ENCODE measurements at places on chromosomes 3 and 15.

DNA sequence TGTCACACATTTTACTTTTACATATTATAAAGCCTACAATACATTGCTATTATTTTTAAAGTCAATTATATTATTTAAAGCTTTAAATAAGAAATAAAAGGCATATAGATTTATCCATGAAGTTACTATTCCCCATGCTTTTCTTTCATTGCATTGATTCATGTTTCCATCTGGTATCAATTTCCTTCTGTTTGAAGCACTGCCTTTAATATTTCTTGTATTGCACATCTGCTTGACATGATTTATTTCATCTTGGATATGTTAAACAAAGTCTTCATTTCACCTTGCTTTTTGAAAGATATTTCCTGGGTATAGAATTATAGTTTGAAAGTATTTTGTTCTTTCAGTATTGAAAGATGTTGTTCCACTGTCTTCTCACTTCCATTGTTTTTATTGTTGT lies 174.3 kb upstream of the MBNL1 start:
- DNase-seq = no peak

- no peak for DNase-seq
Measured at GRCh38 chr3:195788711-195789581, 22.8 kb downstream of the MUC4 start.

DNA sequence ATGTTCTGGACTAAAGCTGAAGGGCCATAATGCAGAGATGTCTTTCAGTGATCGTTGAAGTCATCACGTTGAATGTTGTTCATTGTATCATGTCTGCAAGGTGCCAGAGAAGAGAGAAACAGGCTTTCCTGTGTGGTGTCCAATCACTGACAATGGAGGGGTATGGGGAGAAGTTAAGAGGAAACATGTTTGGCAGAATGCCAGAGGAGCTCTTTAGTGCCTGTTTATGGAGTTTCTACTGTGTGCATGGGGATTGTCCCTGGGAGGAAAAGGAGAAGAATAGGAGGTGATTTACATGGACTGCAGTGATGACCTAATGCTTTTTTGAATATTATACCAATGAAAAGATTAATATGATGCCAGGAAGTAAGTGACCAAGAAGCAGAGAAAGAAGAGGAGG lies 11.7 kb downstream of the SCAANT1 start:
- no peak for DNase-seq

DNA sequence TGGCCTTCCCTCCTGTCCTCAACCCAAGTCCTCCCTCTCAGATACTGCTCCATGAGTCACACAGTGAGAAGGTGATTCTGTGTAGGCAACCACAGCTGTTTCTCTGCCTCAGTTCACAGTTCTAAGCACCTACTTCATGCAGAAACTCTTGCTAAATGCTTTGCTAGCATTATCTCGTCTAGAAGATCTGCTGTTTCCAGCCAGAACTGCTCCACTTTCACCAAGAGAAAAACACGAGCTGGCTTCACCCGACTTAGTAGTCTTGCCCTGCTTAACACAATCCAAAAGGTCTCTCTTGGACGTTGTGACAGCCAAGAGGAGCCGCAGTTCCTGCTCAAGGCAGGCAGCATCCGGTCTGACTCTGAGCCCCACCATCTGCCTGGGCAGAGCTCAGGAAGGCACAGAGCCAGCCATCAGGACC lies 272.1 kb downstream of the UACA start:
- no peak for DNase-seq

DNA sequence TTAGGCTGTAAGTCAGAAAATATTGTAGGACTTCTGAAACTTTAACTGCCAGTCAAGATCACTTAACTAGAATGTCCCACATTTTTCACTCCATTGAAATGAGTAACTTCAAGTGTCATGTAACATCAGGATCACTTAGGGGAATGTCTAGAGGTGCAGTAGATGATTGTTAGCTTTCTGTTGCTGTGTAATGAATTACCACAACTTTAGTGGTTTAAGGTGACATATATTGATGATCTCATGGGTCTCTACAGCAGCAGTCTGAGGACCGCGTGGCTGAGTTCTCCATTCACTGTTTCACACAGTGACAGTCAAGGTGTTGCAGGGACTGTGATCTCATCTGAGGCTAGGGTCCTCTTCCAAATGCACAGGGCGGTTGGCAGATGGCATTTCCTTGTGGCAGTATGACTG lies 82.7 kb downstream of the SLC25A26 start:
- DNase-seq = no peak

DNA sequence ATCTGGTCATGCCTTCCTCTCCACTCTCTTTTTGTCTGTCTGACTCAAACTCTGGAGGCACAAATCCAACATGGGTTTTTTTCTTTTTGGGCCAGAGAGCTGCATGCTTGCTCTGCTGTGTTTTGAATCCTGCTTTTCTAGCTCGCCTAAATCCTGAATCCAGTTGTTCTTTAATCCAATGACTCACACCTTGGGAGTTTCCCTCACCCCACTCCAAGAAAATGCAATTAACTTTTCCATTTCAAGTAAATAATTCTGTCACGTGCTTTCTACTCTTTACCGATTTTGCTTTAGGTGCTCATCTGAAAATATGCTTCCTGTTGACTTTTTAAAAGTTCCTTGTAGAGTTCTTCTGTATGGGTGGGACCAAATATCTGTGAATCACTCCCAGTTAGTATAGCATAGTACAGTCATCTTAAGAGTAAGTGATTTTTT lies 47.6 kb downstream of the SLMAP start:
- no peak for DNase-seq

GRCh38 chr15:57223345-57223744 lies 153.0 kb upstream of the CGNL1 start:
- no peak for DNase-seq

DNA sequence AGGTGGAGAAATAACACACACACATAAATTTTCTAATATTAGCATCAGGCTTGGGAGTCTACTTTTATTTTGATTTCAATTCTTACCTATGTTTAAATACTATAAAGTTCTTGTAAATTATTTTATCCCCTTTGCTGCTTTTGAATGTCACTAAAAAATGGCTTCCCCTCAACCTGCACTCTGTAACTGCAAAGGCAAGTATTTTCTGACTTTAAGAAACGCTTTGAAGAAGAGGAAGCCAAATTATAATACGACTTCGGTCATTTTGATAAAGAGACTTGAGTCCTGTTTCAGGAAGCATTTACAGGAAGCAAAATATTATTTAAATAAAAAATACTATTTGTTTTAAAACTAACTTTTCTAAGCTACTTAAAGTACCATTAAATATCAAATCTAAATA lies 627.7 kb upstream of the AGTR1 start:
- no peak for DNase-seq

DNA sequence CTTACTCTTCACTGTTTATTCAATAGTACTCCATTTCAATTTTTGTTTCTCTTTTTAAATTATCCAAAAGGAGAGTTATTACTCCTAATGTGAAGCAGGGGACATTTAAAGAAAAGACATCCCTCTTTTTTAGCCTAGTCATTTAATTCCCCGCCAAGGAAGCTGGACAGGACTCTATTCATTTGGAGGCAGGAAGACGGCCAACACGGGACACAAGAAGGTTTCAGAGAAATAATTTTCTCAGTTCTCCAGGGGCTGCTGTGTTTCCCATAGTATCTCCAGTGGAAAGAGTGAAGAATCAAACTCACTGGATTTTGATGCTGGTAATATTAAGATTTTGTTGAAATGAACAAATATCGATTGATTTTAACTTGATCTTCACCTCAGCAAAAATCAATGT lies 833.7 kb downstream of the ROBO2 start:
- DNase-seq = no peak

- DNase-seq = no peak
Measured at GRCh38 chr15:92893200-92893599, 6.9 kb upstream of the CHD2 start.

GRCh38 chr3:188001093-188001492 lies 152.9 kb upstream of the LPP start:
- no peak for DNase-seq

GRCh38 chr3:150180334-150180733 lies 209.6 kb upstream of the PFN2 start:
- DNase-seq = no peak

- no peak for DNase-seq
Measured at GRCh38 chr15:38238311-38238710, 14.3 kb upstream of the SPRED1 start.

- no peak for DNase-seq
Measured at GRCh38 chr3:170641510-170642236, 55.8 kb upstream of the SLC7A14 start.

GRCh38 chr3:105174017-105174615 lies 192.6 kb upstream of the ALCAM start:
- DNase-seq = no peak

DNA sequence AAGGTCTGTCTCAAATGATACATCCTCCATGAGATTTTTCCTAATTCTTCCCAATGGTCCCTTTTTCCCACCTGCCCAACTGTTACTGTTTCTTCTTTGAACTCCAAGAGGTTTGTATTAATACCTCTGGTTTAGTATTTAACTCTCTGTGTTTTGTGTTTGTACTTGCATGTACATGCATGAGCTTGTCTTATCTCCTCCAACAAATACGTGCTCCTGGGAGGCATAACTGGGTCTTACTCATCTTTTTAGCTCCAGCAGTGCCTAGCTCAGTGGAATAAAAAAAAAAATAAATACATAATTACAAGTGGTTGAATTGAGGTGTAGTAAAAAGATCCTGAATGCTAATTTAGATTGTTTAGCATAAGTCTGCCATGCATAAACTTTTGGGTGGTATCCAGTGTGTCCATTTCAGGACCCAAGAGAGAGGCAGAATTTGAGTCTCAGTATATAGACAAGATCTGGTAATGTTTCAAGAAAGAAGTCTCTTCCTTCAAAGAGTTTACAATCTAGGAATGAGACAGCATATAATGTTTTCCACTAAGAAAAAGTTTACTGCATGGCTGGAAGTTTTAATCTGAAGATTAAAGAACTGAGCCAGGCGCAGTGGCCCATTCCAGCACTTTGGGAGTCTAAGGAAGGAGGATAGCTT lies 1.7 kb upstream of the LYSMD2 start:
- no peak for DNase-seq

DNA sequence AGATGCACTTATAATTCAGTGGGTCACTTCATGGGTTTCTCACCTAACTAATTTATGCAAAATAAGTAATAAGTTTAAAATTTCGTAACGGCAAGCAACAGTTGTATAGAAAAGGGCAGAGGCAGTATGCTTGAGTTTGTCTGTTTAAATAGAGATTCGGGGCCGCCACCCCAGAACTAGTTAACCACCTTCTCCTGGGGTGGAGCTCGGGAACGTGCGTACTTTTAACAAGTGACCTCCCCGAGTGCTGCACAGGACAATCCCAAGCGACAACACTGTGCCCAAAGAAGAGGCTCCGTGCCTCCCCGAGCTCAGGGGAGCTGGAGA lies 439 bp downstream of the SSR3 start:
- DNase-seq = no peak

DNA sequence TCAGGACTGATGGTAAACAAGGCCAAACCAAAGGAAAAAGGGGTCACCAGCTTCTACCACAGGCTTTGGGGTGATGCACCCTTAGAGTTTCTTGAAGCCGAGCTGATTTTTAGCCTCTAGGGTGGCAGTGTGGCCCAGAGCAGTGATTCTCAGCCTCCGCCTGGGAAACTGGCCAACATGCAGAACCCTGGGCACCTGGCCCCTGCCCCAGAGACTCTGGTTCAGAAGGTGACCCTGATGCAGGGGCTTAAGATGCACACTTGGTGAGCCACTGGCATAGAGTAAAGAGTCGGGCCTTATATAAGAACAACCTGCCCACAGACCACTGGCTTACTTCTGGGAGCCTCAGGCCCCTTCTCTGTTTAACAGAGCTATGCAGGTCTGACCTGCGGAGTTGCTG lies 44.5 kb downstream of the SYNM start:
- DNase-seq = no peak

- DNase-seq = no peak
Measured at GRCh38 chr3:140470211-140470610, 207.7 kb upstream of the TRIM42 start.

DNA sequence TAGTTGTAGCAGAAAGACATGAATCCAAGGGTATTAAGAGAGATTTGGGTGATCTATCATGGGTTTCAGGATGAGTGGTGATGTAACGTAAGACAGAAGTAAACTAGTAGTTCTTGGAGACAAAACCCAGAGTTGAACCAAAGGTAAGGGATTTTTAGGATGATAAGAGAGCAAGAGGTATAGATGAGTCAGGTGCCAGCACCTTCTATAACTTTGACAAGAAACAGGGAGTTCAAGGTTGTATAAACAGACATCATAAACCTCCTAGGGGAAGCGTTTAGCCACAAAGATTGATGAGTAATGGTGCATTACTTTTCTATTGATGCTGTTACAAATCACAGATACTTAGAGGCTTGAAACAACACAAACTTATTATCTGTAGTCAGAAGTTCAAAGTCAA lies 447.3 kb upstream of the ARHGEF26 start:
- no peak for DNase-seq

DNA sequence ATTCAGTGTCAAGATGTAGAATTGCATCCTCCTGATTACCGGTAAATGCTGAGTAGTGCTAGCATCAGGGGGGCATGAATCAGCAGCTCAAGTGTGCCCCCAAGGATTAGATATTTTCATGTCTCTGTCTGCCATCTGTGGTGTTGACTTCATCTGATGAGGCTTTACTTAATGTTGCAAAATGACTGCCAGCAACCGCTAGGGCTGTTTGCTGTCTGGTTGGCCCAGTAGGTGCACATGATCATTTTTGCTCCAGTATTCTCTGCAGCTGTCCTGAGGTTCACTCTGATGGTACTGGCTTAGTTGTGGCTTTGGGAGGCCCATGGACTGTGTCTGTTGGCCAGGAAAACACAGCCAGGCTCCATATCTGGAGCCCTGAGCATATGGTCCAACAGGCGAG lies 316.4 kb downstream of the SOX2 start:
- no peak for DNase-seq

DNA sequence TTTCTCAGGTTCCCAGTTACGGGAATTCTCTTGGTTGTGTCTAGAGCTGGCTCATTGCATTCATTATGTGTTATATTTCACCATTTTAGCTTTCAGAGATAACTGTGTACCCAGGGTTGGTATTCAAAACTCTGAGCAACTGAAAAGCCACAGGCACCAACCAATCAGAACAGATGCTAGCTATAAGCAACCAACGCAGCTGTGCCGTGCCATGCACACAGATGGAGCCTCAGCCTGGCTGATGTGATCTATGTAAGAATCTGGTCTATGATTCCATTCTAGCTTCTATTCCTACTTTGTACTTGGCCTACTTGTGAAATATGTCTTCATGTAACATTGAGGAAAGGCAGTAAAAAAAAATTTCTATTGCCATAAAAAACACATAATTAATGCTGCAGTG lies 95.0 kb upstream of the CCDC80 start:
- no peak for DNase-seq

- no peak for DNase-seq
Measured at GRCh38 chr3:48684480-48685143, 1.1 kb downstream of the NCKIPSD start.

GRCh38 chr15:73244333-73244732 lies 124.4 kb downstream of the HCN4 start:
- DNase-seq = no peak

GRCh38 chr15:28125673-28126651 lies 26.8 kb upstream of the OCA2 start:
- no peak for DNase-seq

DNA sequence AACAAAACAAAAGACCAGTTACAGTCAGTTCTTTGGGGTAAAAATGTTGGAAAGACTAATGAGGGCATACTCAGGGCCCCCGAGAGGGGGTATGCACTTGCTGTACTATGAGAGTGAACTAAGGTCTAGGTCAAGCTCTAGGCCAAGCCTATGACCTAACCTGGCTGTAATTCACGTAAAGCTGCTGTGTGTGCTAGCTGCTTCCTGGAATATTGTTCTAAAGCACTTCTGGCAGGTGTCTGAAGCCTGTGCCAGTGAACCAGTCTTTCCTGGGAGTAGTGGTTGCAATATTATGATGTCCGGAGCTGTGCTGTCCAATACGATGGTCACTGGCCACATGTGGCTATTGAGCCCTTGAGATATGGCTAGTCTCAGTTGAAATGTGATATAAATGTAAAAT lies 13.1 kb upstream of the CX3CR1 start:
- no peak for DNase-seq

Data from activated naive CD4-positive, alpha-beta T cell (primary cell).